ENCODE measurements at places on chromosomes 3 and 15.
A peak's percentile ranks its signal among the peaks of the same experiment; 100 is the strongest.

DNA sequence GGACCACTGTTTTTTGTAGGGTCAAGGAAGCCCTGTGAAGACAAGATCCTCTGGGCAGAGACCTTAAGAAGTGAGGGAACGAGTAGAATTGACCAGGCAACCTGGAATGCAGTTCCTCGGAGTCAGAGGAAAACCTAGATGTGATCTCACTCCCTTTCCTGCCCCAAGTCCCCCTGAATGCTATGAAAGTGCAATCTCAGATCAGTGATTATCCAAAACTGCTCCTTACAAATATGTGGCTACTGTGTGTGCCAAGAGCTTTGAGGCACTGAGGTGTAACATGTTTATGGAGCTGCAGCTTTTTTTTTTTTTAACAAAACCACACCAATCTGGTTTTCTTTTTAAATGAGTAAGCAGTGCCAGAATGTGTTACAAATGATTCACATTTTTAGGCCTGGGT lies 35.8 kb downstream of the THSD4 start:
- no peak for DNase-seq

DNA sequence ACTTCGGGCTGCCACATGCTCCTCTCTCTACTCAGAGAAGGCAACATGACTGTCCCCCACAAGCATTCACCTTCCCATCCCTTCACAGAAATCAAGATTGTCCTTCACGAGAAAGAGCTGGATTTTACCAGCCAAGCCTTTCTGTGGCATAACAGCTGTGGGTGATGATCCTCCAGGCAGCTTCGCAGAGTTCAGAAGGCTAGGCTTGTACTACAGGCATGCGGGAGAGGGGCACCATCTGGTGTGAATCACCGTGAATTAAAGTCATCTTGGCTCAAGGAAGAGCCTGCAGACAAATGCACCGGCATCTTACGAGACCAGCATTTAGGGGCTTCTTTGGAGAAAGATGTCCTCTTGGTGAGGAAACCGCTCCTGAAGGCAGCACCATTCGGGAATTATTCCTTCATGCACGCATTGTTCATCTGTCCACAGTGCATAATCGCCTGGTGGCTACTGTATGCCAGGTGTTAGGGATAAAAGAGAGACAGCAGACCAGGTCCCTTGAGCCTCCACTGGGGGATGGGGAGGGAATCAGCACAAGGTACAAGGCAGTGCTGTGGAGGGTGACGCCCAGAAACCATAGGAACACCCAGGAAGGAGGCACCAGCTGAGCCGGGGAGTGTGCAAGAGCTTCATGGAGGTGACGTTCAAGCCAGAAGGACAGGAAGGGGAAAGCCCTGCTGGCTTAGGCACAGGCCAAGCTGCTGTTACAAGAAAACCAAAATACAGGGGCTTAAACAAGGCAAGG lies 108.6 kb downstream of the TMEM266 start:
- no peak for DNase-seq

- DNase-seq = no peak
Measured at GRCh38 chr3:168858327-168858726, 762.6 kb upstream of the GOLIM4 start.

DNA sequence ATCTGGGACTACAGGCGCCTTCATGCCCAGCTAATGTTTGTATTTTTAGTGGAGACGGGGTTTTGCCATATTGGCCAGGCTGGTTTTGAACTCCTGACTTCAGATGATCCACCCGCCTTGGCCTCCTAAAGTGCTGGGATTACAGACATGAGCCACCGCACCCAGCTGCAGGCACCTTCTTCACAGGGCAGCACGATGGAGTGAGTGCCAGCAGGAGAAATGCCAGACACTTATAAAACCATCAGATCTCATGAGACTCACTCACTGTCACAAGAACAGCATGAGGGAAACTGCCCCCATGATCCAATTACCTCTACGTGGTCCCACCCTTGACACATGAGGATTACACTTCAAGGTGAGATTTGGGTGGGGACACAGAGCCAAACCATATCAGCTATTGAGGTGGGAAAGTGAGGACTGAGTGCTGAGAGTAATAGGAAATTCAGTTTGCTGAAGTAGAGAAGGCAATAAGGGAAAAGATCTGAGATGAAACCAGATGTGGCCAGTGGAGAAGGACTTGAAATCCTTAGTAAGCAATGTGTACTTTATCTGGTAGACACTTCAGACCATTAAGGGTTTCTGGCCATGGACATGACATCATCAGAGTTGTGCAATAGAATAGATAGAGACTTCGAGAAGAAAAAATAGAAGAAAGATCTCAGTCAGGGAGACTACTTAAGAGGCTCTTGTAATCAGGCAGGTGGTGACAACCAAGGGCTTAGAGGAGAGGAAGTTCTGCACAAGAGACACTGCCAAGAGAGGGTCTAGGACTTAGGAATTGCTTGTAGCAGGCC lies 18.1 kb upstream of the ATP13A5 start:
- DNase-seq = no peak

- DNase-seq = no peak
Measured at GRCh38 chr15:89051875-89052274, 36.4 kb upstream of the ABHD2 start.

- DNase-seq = no peak
Measured at GRCh38 chr3:72663429-72663828, 184.8 kb downstream of the SHQ1 start.

DNA sequence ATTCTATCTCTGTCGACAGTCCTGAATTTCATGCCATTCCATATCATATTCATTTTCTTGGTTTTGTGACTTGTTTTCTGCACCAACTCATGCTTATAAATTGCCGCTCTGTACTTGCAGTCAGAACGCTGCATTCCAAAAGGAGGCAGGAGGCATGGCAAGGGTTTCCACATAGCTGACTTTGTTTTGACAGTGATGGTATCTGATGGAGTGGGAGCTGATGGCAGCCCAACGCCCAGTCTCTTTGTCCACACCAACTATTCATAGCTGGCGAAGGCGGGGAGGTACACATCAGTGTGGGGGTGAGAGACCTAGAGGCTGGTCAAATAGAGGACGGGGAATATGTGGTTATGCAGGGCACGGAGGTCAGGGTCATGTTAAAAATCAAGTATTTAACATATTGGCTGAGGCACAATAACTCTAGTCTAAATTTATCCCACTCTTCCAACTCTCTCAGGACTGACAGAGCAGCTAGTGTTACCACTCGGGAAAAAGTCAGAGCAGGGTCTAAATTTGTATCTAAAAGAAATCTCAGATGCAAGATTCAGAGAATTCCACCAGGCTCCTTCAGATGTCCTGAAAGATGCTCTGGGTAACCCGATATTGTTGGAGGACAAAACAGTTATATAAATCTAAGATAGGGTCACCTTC lies 67.8 kb upstream of the ATP13A3 start:
- no peak for DNase-seq

GRCh38 chr3:111691293-111691909 lies 96.3 kb upstream of the ZBED2 start:
- peak; percentile 25 for DNase-seq

GRCh38 chr3:197573048-197573767 lies 17.4 kb upstream of the BDH1 start:
- DNase-seq = no peak

- DNase-seq = no peak
Measured at GRCh38 chr15:70361106-70361505, 263.4 kb upstream of the TLE3 start.

DNA sequence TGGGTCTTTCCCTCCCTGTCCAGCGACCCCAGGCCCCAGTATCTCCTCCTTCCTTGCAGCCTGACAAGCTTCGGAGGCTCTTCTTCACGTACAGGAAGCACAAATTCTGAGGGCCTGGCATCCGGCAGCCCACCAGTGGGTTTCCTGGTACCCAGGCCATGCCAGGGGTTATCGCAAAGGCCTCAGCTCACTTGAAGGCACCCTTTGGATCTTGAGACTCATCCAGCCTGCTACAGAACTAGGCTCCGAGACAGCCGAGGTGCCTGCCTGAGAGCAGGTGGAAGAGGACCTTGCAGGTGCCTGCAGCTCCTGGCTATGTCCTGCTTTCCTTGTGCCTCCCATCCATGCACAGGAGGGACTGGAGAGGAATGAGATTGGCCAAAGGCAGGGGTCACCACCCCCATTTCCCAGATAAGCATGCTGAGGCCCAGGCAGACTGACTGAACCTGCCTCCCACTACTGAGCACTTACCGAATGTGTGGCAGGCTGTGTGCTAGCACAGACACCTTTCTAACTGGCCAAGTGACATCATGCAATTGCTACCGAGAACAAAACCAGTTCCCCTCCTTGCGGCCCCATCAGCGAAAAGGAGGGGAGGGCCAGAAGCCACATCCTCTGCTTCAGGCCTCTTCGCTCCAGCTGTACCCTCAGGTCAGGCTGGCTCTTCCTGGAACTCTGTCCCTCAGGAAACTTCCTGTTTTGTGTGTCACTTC lies 11.2 kb downstream of the SH2D7 start:
- peak; percentile 68 for DNase-seq

DNA sequence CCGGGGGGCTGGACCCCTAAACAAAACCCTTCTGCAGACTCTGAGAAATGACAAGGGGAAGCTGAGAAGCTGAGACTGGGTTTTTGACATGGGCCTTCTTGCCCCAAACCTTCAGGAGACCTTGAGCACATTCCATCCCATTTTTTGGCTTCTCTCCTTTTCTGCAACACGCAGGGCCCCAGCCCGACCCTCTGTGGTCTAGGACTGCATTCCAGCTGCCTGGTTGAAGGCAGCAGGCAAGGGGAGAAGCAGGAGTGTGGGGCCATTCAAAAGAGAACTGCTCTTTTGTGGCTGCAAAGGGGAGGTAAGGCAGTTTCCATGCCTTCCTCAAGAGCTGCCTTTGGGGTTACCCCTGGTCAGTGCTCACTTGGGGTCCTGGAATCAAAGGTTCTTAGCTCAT lies 263.0 kb downstream of the TLE3 start:
- DNase-seq = no peak
